HFFc6 (cell line): ENCODE measurements at places on chromosomes 2 and 18. TPM values are rescaled to one million over a fixed set of nuclear protein-coding genes. Genes with fewer than 3 reads are reported as not detected.

Gene DIS3L2
- total RNA-seq: 20.6 to 22.3 TPM (median 21.9 TPM) in 3 replicates

Gene HRH4
- not detected in 3 replicates for total RNA-seq

Gene ANKRD30B
- total RNA-seq: 0.13 TPM in 1 of 2 replicates, not detected in the other

GRCh38 chr2:60116161-60116875 lies 437.1 kb downstream of the BCL11A start:
- no peak for DNase-seq
- H3K27me3 ChIP-seq: no peaks in the 10 kb centered on the region; the same call in 1 of the 2 replicates
- H3K36me3 ChIP-seq: no peaks in the 10 kb centered on the region
- H3K27ac ChIP-seq: no peak overlapping the region
- H3K4me3 ChIP-seq: no peak overlapping the region

DNA sequence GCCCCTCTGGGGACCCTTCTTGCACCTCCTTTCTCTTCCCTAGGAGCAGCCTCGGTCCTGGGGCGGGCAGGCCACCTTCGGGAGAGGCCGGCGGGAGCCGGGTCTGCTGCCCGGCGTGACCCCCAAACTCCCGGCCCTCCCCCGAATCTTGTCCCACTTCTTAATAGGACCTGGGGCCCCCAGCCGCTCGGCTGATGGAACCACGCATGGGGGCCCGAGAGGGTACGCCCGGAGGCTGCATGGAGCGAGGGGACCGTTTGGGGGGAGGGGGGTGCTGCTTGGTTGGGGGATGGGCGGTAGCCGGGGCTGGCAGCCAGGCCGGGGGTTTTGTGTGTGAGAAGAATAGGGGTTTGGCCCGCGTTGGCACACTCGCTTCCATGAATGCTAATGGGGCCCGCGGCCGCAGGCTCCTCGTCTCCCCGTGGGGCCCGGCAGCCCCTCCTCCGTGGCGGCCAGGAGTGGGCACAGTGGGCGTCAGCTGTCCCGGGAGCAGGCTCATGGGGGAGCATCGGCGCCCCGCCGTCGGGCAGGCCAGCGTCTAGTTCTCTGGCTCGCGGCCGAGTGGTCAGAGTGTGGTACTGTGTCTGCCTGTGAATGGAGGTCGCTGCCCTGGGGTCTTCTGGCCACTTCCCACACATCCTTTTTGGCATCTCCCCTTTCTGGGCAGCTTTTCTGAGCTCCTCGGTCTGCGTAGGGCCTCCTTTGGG lies 1.0 kb downstream of the GAREM2 start:
- no peak for DNase-seq
- H3K36me3 ChIP-seq: peaks cover 4% of the 10 kb centered on the region; the same call in 1 of the 2 replicates
- H3K4me1 ChIP-seq: no peaks in the 10 kb centered on the region
- no peak overlapping the region for H3K27ac ChIP-seq

- H3K36me3 ChIP-seq: no peaks in the 10 kb centered on the region
- no peak overlapping the region for H3K4me3 ChIP-seq
- H3K27me3 ChIP-seq: peaks cover 9% of the 10 kb centered on the region
- no peak for DNase-seq
These were observed 17.7 kb downstream of the SMIM21 start for GRCh38 chr18:75409806-75410205.
